ENCODE measurements at places on chromosomes 5 and 9.
A peak's percentile ranks its signal among the peaks of the same experiment; 100 is the strongest.

- no peak for DNase-seq
Observed at GRCh38 chr5:119402081-119402480, 46.3 kb downstream of the TNFAIP8 start.

GRCh38 chr5:16935231-16936149 is 598 bp downstream of the MYO10 start:
- DNase-seq = no peak

DNA sequence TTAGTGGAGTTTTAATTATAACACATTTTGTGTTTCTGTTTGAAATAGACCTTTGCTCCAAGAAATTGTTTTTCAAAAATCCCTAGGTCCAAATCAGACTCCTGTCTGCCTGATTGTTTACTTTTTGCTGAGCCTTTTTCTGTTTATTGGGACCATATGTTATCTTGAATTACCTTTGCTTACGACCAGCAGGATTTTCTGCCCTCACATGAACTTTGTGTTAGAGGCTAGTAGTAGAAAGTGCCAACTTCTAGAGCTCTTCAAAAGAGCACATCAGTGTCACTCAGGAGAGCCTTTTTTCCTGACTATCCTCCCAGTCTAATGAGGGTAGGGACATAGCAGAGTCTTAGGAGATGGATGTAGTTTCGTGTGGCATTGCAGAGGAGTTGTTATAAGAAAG is 10.2 kb downstream of the RECK start:
- DNase-seq = no peak

- no peak for DNase-seq
Observed at GRCh38 chr5:607541-608428, 4.4 kb upstream of the CEP72 start.

DNA sequence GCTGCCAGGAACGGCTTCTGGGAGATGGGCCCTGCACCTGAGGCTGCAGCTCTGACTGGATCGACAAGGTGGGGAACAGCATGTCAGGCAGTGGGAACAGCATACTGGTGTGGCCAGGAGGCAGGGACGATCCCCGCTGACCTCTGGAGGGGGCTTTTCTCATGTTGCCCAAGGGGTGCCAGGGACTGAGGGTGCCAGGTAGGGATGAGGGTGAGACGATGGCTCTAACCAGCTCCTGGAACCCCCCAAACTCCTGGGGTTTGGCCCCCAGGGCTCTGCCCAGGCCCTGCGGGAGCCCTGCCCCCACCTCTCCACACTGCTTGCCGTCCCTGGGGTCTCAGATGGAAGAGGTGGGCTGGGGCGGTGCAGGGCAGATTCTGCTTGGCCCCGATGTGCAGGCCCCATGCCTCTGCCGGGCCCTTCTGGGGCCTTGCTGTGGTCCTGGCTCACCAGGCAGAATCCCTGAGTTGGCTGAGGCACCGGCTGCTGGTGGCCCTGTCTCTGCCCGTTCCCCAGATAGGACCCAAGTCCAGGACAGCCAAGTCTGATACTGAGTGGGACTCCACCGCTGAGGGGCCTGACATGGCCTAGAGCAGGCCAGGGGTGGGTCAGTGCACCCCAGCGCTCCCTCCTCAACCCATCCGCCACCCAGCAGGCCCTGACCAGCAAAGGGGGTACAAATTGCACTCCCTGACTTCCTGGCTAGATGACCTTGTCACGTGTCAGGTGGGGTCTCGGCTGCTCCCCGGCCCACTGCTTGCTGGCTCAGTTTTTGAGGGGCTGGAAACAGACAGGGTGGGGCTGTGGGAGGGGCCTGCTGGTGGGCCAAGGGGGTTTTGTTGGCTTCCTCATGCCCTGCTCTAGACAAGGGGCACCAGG is 28.4 kb upstream of the RNF130 start:
- DNase-seq = no peak

GRCh38 chr5:143550986-143551630 is 147.6 kb upstream of the NR3C1 start:
- DNase-seq = no peak

- DNase-seq = no peak
Observed at GRCh38 chr5:4873652-4874051, 266.5 kb upstream of the ADAMTS16 start.

DNA sequence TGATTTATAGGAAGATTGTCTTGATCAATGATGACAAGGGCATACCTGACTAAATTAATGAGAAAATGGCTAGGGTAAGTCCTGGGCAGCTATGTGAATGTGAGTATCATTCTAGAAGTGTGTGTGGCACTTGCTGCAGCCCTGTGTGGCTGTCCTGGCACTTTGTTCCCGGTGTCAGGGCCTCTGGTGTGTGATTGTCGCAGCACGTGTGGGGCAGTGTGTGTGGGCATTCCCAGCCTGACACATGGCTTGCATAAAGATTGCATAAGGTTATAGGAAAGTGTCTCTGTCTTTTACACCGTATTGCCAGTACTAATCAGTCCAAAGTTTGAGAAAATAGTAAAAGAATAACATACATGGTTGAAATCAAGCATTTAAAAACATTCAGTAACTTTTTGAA is 74.4 kb downstream of the TRIO start:
- DNase-seq = no peak

GRCh38 chr9:97811533-97812246 is 41.3 kb upstream of the FOXE1 start:
- DNase-seq = no peak

DNA sequence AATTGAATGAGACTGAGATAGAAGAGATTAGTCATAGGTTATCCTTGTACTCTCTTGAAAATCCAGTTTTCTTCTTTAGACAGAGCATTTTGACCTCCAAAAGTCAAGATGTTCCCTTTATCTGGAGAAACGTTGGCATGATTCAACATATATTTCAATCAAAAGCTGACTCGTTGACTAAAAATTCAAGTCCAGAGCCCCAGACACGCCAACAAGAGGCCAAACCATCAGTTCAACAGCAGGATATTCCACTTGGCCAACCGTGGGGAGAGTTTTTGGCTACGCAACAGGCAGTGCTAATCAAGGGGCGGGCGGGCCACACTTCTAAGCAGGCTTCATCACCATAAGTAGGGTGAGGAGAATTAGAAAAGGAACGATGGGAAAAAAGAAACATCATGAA is 119.1 kb downstream of the SLIT3 start:
- no peak for DNase-seq

DNA sequence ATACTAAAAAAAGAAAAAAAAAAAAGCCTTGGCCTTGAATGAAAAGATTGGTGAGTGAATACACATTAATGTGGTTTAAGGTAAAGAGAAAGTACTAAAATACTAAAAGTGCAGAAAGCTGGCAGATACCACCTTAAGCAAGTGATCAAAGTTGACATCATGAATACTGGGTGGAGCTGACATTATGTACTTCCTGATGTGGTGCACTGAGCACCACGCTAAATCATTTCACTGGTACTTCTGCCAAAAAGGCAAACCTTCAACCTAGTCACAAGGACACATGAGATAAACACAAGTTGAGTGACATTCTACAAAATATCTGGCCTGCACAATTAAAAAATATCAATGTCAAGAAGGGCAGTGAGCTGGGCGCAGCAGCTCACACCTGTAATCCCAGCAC is 33.8 kb upstream of the PANK3 start:
- peak; percentile 46 for DNase-seq

Data from central memory CD4-positive, alpha-beta T cell (primary cell).